ENCODE measurements at places on chromosomes 16 and 17. TPM values are rescaled to one million over a fixed set of nuclear protein-coding genes. Genes with fewer than 3 reads are reported as not detected.

The JUP gene
- 0.27 TPM for total RNA-seq

The ENPP7 gene
- not detected for total RNA-seq

The OTOP3 gene
- total RNA-seq, result not detected

The CNTNAP1 gene
- 1.4 TPM for total RNA-seq

The KDM6B gene
- total RNA-seq, result 22.7 TPM

The CDC42EP4 gene
- 2.1 TPM for total RNA-seq

The AANAT gene
- not detected for total RNA-seq

Data from activated naive CD4-positive, alpha-beta T cell treated with anti-CD3 and anti-CD28 coated beads for 36 hours (primary cell).